ENCODE measurements at places on chromosomes 2 and 18. TPM values are rescaled to one million over a fixed set of nuclear protein-coding genes. Genes with fewer than 3 reads are reported as not detected.

Gene TTC32
- total RNA-seq, result 15.7 TPM

Gene TOGARAM2
- 2.7 TPM for total RNA-seq

DNA sequence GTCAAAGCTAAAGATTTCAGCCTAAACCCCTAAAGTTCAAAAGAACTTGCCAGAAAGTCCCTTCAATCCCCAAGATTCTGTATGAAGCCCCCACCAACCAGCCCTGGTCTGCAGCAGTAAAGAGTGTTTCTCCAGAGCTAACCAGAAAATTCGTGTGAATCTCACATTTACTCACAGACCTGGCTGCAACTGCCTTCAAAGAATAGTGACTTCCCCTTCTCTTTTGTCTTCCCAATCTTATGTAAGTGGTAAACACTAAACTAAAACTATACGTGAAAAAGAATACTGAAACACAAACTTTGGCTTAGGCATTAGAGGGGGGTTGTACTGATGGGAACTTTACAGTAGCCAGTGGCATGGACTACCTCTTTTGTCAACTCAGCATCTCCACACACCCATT is 50.6 kb upstream of the SETBP1 start:
- no peak for DNase-seq

DNA sequence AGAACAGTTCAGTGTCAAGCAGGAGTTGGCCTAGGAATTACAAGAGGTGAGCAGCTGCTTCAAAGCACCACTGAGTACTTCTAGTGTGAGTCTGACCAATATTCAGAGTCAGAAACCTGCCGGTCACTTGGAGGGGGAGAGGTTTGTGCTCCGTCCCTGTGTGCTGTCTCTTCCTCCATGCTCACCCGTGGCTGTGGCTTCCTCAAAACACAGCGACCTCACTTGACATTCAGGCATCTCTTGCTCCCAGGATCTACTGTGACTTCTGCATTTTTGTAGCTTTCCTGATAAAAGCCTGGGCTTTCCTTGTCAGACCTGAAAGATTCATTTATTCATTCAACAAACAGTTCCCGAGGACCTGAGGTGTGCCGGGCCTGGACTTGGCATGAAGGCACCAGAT is 32.9 kb downstream of the TPRKB start:
- DNase-seq, result no peak

DNA sequence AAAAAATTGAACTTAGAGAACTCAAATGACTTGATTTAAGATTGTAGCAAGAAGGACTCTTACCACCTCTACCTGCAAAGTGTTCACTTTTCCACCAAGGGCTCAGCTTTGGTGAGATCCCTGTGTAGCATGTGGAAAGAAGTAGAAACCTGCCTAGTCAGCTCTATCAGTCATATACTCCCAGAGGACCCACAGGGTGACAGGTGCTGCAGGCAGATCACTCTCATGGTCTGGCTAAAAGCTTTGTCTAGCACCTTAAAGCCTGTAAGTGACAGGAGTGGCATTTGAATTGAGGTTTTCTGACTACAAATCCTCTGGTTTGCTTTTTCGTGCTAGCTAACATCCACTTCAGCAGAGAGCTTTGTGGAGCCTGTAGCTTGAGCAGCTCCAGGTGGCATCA is 18.7 kb upstream of the NEMP2 start:
- no peak for DNase-seq

- DNase-seq, result no peak
Measured at GRCh38 chr2:20624884-20625485, 25.9 kb downstream of the HS1BP3 start.

GRCh38 chr2:217827430-217828201 is 175.2 kb downstream of the TNS1 start:
- no peak for DNase-seq

DNA sequence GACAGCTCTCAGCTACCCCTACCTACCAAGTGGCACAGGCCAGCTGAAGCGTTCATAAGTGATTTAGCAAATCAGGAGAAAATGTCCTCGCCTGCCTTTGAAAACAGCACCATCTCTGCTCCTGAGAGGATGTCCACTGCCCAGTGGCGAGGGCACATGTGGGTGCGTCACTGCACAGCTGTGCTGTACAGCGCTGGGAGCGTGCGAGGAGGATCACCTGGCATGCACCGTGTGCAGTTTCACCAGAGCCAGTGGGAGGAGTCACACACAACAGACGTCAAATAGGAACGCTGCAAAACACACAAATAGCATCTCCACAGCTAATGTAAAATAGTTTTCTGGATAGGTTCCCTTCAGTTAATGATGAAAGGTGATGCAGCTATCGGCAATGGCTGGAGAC is 154.1 kb downstream of the HDAC4 start:
- no peak for DNase-seq

Measured in activated CD4-positive, alpha-beta T cell treated with anti-CD3 and anti-CD28 coated beads for 36 hours (primary cell).